ENCODE measurements at places on chromosomes 7 and 10. TPM values are rescaled to one million over a fixed set of nuclear protein-coding genes. Genes with fewer than 3 reads are reported as not detected.

Gene TAS2R5
- 13.5 TPM for total RNA-seq

Gene RBP3
- total RNA-seq, result not detected

Gene CPA4
- total RNA-seq, result not detected

Gene SAMD8
- 71.1 TPM for total RNA-seq

Gene RPEL1
- total RNA-seq, result not detected

Gene PON1
- not detected for total RNA-seq

Gene KIN
- total RNA-seq, result 15.3 TPM

Gene DDX21
- total RNA-seq, result 36.6 TPM

Gene PRKAG2
- 30.7 TPM for total RNA-seq

Measured in parietal lobe (tissue), 2 donors.